ENCODE measurements at places on chromosomes 12 and 14.

GRCh38 chr14:102692334-102692733 lies 84.9 kb upstream of the TRAF3 start:
- DNase-seq, result no peak

GRCh38 chr12:116303066-116303465 lies 25.6 kb upstream of the MED13L start:
- no peak for DNase-seq

DNA sequence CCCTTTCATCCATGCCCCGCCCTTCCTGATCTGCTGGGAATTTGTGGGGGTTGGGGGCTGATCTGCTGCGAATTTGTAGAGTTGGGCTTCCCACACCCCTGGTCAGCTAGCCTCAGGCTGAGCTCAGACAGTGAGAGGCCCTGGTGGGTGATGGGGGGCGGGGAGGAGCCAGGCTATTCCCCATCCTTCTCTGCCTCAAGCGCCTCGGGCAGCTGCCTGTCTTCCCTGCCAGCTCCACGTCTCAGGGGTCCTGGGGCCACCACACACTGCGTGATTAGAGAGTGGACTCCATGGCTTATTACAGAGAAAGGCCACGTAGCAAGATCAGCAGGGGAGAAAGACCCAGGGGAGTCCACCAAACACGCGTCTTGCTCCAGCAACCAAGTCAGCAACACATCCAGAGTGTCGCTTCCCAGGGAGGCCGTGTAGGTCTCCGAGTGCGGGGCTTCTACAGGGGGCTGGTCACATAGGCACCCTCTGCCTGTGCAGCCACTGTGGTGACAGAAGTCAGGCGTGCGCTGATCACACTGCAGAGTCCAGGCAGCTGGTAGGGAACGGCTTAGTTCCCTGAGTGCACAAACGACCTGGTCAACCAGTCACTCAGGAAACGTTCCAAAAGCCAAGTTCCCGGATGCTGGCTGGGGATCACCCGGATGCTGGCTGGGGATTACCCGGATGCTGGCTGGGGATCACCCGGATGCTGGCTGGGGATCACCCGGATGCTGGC lies 254.4 kb upstream of the SFSWAP start:
- no peak for DNase-seq

DNA sequence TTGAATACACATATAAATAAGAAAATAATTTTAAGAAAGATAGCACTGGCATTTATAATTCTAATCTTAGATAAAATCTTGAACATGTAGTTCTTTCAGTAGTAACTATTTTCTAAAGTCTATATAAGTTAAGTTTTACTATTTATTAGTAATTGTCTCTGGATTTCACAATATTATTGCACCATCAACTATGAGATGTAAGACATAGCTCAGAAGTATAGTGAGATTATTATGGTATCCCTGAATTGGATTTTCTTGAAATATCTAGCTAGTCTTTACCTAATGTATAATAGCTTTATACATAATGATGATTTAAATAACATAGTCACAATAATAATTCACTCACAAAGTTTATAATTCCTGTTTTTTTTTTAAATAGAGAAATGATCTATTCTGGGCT lies 6.7 kb downstream of the CLEC12A start:
- no peak for DNase-seq

GRCh38 chr14:88079624-88080023 lies 74.7 kb downstream of the GPR65 start:
- DNase-seq, result no peak

DNA sequence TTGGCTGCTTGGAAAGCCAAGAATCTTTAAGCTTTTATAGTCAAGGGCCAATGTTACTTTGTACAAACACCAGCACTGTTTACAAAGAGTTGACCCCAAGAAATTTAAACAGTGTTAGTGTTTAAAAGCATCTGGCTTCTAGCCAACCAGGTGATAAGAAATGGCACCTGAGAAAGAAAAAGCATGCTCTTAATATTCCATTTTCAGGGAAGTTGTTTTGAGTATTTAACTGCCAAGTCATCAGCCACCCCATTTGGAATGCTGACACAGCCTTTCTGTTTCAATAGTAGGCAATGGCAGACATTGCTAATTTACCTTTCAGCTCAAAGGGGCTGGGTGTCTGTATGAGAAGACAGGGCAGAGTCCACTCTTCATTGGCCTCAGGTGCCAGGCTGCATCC lies 3.7 kb upstream of the SLC35F4 start:
- DNase-seq, result no peak

- no peak for DNase-seq
Observed at GRCh38 chr12:50317203-50317602, 33.9 kb upstream of the LIMA1 start.

DNA sequence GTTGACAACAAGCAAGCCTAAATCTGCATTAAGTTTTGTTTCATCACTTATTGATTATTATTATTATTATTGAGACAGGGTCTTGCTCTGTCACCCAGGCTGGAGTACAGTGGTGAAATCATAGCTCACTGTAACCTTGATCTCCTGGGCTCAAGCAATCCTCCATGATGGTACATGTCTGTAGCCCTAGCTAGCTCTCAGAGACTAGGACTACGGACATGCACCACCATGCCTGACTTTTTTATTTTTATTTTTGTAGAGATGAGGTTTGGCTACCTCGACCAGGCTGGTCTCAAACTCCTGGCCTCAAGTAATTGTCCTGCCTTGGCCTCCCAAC lies 35.7 kb upstream of the STK38L start:
- no peak for DNase-seq

DNA sequence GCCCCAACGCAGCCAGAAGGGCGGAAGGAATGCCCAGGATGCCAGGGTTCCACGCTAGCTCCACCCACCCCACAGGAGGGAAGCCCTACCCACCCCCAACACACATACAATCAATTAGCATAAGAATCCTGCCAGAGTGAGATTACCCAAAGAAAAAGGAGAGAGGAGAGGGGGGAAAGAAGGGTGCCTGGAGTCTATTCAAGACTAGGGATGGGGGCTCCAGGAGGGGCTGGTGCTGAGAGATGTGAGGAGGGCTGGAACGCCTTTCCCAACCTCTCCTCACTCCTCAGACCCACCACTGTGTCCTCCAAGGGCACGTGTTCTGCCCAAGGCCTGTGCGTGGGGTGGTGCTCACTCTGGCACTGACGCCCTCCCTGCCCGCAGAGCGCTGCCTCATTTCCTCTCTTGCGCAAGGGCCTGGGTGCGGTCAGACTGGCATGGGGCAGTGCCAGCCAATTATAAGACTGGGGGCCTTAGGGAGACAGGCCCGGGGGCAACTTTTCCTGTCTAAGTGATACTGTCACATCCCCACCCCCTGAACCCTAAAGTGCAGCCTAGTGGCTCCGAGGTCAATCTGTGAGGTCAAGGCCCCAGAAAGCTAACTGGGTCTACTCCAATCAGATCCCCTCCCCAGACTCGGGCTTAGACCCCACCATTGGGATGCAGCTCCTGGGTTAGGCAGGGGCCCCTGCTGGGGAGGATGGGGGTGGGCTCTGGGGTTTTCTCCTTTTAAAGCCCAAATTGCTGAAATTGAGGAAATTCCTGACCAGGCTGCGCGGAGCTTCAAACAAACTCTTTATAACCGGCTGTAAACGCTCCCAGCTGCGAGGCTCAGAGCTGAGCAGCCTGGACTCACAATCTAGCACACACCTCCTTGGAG lies 10.2 kb upstream of the ITGB7 start:
- peak; percentile 63 for DNase-seq

- DNase-seq, result peak; percentile 99
Observed at GRCh38 chr12:26319511-26319910, 124.1 kb downstream of the SSPN start.

DNA sequence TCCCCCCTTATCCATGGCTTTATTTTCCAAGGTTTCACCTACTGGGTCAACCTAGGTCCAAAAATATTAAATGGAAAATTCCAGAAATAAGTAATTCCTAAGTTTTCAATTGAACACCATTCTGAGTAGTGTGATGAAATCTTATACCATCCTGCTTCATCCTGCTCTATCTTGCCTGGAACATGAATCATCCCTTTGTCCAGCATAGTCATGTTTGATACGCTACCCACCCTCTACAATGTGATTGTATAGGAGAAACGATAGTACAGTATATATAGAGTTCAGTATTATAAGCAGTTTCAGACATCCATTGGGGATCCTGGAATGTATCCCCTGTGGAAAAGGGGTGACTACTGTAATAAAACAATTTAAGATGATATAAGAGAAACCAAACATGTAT lies 62.2 kb downstream of the IFNG start:
- DNase-seq, result peak; percentile 44

- no peak for DNase-seq
Observed at GRCh38 chr14:24885410-24885913, 164.5 kb downstream of the STXBP6 start.

- DNase-seq, result no peak
Observed at GRCh38 chr12:1840981-1841425, 20.6 kb downstream of the LRTM2 start.

DNA sequence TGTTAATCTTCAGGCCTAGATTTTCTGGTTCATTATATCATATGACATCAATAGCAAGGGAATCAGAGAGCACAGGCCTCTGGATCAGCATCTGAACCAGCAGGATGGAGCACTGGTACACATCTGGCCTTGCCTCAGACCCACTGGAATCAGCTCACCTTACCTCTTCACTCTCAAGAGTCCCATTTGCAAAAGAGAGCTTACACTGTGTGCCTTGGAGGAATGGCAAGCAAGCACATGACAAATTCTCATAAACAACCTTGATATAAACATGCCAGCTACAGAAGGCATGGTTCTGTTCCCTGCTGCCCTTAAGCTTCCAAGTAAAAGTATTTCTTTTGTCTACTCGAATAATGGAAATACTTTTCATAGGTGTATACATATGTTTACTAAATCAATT lies 128.6 kb upstream of the CPM start:
- no peak for DNase-seq

- DNase-seq, result no peak
Observed at GRCh38 chr12:1628666-1629337, at the start of gene WNT5B. Gene WNT5B (plus strand): TSS chr12:1629231. CDS start chr12:1631355, 2,124 bp downstream.

Measured in MCF 10A (cell line).